ENCODE measurements at places on chromosomes 1 and 21. TPM values are rescaled to one million over a fixed set of nuclear protein-coding genes. Genes with fewer than 3 reads are reported as not detected.

GRCh38 chr21:45818904-45819285, 162.7 kb upstream of the COL6A1 start:
- DNase-seq = no peak

DNA sequence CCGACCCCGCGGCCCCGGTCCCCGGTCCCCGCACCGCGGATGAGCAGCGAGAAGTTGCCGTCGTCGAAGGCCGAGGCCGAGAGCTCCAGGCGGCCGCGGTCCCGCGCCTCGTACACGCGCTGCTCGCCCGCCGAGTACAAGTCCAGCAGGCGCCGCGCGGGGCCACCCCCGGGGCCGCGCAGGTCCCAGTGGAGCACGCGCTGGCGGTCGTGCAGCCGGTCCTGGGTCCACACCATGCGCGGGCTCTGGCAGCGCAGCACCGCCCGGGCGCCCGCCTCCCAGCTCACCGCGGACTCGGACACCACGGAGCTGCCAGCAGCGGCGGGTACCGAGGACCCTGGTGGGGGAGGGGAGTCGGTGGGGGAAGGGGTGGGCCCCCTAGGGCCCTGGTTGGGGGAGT, 2.9 kb downstream of the MXRA8 start:
- no peak for DNase-seq

GRCh38 chr1:158115126-158115525, 65.6 kb upstream of the CD1D start:
- DNase-seq = no peak

DNA sequence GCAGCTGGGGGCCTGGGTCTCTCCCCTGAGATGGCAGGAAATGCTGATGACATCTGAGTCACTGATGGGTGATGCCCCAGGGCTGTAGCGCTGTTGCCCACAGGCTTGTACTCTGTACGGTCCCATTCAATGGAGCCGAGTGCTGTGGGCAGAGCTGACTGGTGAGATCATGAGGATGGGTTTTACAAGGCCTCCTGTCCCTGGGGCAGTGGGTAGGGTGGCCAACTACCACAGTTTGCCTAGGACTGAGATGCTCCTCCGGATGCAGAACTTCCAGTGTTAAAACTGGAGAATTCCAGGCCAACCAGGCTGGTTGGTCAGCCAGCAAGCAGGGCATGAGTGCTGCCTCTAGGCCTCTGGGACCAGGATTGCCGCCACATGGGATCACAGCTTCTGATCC, 9.2 kb downstream of the PHLDA3 start:
- no peak for DNase-seq

- no peak for DNase-seq
Measured at GRCh38 chr1:10250663-10251062, 40.3 kb downstream of the KIF1B start.

DNA sequence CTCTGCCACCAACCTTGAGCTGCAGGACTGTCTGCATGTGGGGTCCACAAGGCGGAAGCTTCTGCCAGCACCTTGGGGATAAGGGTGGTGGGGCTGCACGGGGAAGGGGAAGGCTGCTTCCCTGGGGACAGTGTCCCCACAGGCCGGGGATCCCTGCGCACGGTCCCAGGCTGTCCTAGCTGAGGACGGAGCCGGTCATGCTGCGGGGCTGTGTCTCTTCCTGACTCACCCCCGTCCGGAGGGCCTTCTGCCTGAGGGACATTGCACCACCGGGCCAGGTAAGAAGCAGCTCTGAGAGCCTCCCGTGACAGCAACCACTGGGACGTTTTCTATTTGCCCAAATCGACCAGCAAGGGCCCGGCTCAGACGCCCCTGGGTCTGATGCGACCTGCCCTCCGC, 29.9 kb downstream of the KRTAP10-1 start:
- no peak for DNase-seq

- DNase-seq = no peak
Measured at GRCh38 chr1:229041946-229042345, 229.0 kb upstream of the RAB4A start.

GRCh38 chr1:229230893-229231753, 39.8 kb upstream of the RAB4A start:
- no peak for DNase-seq

DNA sequence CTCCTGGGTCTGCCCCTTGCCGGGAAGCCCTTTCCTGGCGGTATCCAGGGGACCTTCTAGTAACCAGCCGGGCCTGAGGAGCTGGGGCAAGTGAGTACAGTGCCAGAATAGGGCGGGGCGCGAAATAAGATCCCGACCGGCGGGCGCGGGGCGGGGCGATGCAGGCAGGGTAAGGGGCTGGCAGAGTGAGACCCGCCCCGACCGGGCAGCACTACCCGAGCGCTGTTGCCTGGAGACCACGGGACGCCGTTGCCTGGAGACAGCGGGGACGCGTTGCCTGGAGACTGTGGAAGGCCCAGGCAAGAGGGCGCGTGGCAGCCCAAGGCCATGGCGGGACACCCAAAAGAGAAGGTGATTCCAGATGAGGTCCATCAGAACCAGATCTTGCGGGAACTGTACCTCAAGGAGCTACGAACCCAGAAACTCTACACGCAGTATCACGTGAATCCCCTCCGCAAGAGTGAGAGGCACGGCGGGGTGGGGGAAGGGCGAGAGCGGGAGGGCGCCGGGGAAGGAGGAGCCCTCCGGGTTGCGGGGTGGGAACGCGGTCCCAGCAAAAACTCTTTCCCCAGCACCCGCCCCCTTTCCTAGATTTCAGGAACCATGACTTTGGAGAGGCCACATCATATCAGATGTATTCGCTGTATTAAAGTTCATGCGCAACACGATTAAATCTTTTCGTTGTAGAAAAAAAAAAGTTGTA, 24.3 kb downstream of the EBNA1BP2 start:
- peak; percentile 70 for DNase-seq

GRCh38 chr1:113192242-113192641, 119.2 kb downstream of the LRIG2 start:
- no peak for DNase-seq

The KRTAP8-1 gene
- total RNA-seq = not detected

DNA sequence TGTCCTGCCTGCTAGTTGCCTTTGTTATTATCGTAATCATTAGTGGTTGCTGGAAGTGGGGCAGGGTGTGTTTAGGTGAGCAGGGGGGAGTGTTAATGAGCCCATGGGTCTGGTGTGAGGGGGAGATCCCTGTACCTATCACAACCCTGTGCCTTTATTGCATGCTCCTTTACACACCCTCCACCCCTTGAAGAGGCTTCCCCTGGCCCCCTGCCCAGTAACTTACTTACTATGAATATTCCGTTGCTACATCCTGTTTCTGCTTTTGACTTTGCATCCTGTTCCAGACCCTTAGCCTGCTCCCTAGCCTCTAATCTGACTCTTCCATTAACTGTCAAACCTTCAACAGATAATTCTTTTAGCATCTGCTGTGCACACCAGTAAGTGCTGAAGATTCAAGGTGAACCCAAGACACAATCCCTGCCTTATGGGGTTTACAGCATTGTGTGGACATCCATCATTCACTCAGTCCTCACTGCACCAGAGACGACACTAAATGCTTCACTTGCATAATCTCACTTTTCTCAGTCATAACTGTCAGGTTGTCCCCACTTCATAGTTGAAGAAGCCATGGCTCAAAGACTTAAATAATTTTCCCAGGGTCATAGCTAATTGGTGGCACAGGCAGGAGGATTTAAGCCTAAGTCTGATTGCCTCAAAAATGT, 47.9 kb downstream of the CDC7 start:
- no peak for DNase-seq

DNA sequence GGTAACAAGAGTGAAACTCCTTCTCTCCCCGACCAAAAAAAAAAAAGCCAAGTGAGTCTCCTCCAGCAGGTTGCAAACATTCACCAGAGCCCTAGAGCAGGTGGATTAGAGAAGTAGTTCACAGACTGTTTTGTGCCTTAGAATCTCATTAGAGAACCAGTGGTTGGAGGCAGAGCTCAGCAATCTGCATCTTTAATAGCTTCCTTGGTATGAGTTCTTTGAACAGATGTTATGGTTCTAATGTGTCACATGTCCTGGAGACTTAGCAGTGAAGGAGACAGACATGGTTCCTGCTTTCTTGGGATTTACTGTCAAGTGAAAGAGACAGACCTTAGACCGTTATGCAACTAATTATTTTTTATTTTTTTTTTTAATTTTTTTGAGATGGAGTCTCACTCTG, 26.8 kb downstream of the SESN2 start:
- no peak for DNase-seq

The IPP gene
- 21.1 TPM for total RNA-seq

The SLAMF7 gene
- total RNA-seq = 12.7 TPM

DNA sequence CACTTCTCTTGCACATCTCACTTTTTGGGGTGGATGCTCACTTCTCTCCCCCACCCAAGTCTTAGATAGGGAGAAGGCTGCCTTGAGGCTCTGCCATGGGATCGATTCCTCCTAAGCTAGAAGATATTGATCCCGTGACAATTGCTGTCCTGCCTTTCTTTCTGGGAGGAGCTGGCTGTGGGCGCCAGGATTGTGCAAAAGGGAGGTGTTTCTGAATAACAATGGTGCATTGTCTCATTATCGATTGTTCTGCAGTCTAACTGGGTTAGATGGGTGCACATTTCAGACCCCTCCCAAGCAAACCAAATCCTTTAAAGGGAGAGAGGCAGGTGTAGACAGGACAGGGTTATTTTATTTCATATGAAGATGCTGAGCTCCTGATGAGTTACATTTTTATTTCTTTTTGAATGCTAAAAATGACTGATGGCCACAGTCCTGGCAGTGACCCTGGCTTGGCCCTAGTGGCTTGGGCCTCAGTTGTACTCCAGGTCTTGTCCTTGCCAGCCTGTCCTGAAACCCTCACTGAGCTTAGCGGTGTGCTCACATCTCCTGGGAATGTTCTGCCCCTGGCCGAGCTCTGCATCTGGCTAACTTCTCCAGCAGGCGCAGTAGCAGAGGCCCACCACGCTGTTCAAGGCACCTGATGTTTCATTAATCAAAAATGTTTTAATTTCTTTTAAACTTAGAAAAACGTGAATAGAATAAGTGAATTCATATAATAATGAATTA, 99.0 kb upstream of the KAZN start:
- no peak for DNase-seq

The MAB21L3 gene
- total RNA-seq = 4.7 TPM

- DNase-seq = no peak
Measured at GRCh38 chr1:228867108-228867950, 132.1 kb downstream of the RHOU start.

GRCh38 chr1:147665521-147665920, 4.8 kb downstream of the ACP6 start:
- DNase-seq = no peak

GRCh38 chr1:171754971-171755370, 13.1 kb upstream of the VAMP4 start:
- DNase-seq = no peak

DNA sequence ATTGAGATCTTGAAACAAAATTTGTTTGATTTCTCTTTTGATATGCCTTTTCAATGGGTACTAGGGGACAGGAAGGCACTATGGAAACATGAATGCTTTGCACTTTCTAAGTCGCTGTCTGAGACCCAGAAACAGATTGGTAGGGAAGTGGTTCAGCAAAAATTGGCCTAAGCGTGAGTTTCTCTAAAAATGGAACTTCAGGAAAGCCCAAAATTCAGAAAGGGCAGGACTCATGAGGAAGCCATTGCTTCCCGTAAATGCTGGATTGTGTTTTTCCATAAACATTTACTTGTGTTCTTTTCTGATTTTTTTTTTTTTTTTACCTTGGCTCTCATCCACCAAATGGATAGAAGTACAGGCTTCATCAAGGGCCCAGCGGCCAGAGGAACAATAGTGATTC, 123.7 kb upstream of the ATP1B1 start:
- no peak for DNase-seq

The SLFNL1 gene
- 0.41 TPM for total RNA-seq

- DNase-seq = no peak
Measured at GRCh38 chr1:15178571-15179484, 25.3 kb downstream of the TMEM51 start.

The LEMD1 gene
- total RNA-seq = not detected

DNA sequence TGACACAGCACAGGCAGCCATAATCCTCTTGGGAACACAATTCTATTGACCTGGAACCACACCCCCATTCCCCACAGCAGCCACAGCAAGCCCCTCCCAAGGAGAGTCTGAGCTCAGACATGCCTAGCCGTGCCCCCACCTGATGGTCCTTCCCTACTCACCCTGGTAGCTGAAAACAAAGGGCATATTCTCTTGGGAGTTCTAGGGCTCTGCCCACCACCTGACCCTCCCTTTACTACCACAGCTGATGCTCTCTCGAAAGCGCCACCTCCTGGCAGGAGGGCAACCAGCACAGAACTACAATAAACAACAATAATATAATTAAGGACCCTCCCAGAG, 184.8 kb upstream of the COA6 start:
- no peak for DNase-seq

- no peak for DNase-seq
Measured at GRCh38 chr1:31153423-31153822, 86.3 kb downstream of the NKAIN1 start.

DNA sequence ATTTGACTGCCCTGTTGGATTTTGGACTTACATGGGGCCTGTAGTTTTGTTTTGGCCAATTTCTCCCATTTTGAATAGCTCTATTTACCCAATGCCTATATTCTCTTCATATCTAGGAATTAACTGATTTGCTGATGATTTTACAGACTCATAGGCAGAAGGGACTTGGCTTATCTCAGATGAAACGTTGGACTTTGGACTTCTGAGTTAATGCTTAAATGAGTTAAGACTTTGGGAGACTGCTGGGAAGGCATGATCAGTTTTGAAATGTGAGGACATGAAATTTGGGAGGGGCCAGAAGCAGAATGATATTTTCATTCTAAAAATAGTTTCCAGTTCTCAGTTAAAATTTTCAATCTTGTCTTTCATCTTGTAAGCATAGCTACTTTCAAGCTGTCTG, 222.3 kb downstream of the COP1 start:
- DNase-seq = no peak

GRCh38 chr1:110056776-110057175, 13.7 kb downstream of the ALX3 start:
- DNase-seq = no peak

GRCh38 chr1:159932296-159933285, 7.3 kb upstream of the TAGLN2 start:
- DNase-seq = no peak

- no peak for DNase-seq
Measured at GRCh38 chr1:52795464-52795863, 47.1 kb upstream of the ZYG11A start.

GRCh38 chr1:121418369-121419049, 233.7 kb downstream of the SRGAP2C start:
- DNase-seq = no peak

The TCHH gene
- total RNA-seq = 0.05 TPM

DNA sequence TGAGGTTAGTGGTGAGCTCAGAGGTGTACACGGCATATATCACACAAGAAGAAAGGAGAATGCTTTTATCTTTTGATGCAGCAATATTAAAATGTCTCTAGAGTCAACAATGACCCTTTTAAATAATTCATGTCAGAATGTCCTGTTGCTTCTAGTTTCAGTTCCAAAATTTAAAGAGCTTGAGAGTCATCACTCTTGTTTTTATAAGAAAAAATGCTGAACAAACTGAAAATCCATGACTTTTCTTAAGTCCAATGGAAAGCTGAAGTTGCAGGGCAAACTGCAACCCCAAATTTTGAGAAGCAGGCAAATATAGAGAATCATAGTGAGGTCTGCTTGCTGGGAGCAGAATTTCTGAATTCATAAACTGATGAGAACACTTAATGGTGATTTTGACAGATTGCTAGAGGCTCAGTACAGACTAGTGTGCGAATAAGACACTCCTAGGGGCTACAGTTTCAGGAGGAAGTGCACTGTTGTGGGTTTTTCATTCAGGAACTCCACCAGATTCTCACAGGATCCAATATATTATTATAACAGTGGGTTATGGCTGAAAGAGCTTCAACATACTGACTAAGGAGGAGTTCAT, 135.1 kb downstream of the CLIC6 start:
- no peak for DNase-seq

GRCh38 chr1:69985376-69985775, 220.0 kb downstream of the LRRC40 start:
- DNase-seq = no peak

All from mucosa of descending colon (tissue), 3 donors.